ENCODE measurements at places on chromosomes 3 and 15.

- no peak for DNase-seq
Observed at GRCh38 chr15:53197426-53197839, 407.3 kb upstream of the ONECUT1 start.

DNA sequence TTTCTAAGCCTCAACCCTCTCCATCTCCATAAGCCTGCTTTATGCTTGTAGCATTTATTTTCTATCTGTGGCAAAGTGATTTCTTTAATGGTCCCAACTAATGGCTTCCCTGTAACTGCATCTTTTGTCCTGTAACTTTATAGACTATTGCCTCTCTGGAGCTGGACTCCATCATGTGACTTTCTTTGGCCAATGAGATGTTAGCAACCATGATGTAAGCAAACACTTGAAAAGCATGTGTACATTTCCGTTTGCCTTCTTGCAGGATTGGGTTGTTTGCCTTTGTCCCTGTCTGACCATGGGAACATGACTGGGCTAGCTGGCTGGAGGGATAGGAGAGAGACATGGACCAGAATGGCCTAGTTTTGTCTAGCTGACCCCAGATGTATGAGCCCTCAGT, 106.0 kb upstream of the LRIG1 start:
- DNase-seq: no peak

DNA sequence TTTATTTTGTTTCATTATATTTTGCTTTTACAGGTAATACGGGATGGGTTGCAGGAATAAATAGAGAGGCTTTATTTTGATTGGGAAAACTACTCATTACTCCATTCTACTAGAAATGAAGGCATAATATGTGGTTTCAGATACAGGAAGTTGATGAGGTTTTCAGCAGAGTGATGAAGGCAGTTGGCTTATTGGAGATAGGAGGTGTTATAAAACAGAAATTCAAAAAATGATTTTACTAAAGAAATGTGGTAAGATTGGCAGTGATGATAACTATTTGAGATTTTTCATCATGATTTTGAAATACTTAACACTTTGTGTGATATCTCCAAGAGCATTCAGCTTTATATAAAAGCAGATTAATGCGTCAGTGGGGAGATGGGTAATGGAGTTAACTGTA, 1445.7 kb upstream of the CADM2 start:
- no peak for DNase-seq

DNA sequence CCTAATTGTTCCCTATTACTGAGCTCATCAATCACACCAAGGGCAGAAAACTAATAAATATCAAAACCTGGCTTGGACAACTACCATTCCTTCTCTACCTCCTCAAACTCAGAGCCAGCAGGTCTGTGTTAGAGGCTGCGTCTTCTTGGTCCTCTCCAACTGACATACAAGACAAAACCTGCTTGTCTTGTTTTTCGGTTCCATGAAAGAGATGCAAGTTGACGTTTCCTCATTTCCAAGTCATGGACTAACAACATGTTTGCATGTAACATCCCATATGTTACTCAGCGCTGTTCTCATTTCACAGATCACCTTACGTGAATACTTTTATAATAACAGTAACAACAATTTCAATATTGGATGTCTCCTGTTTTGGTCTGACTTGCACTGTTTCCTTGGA, 110.9 kb downstream of the LMLN start:
- DNase-seq: no peak

All from activated CD4-positive, alpha-beta T cell treated with anti-CD3 and anti-CD28 coated beads, Interleukin-2, amount 50 U/mL, for 4 hours (primary cell).